ENCODE measurements at places on chromosomes 2 and 18.

GRCh38 chr18:36181898-36182506 lies 5.3 kb upstream of the MOCOS start:
- DNase-seq, result no peak

DNA sequence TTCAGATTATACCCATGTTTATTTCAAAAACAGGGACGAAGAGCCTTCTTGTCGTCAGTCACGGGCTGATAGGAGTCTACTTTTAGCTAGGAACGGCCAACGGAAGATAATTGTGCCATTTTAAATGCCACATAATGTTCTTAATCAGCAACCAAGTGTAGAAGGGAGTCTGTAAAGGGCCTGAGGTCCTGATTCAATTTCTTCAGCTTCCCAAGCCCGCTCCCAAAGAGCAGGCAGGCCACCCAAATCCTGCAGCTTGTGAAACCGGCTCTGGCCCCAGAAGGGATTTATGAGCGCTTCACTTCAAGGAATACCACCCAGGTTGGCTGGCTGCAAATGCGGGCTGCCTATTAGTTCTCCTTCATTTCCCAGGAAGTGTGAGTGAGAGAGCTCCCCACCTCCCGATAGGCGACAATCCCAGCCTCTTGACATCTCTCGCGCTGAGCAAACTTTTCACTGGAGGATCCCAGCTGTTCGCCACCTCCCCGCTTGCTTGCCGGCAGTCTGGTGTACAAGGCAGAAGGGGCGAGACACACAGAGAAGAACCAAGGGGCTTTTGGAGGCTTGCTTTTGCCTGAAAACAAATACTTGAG lies 272.9 kb downstream of the CDH20 start:
- no peak for DNase-seq

DNA sequence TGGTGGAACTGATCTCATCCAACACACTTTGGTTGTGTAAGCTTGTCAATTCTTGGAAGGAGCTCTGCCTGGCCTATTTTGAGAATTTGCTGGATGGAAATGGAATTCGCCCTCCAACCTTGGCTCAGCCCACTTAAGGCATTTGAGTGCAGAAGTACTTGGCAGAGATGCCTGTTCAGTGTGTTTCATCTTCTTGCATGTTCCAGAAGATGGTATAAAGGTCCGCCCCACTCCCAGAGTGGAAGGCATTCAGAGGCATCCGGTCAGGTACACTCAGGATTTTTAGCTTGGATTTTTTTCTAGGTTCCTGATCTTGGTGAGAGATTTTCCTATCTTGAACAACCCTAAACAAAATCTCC lies 61.3 kb upstream of the TXNDC2 start:
- DNase-seq, result no peak

DNA sequence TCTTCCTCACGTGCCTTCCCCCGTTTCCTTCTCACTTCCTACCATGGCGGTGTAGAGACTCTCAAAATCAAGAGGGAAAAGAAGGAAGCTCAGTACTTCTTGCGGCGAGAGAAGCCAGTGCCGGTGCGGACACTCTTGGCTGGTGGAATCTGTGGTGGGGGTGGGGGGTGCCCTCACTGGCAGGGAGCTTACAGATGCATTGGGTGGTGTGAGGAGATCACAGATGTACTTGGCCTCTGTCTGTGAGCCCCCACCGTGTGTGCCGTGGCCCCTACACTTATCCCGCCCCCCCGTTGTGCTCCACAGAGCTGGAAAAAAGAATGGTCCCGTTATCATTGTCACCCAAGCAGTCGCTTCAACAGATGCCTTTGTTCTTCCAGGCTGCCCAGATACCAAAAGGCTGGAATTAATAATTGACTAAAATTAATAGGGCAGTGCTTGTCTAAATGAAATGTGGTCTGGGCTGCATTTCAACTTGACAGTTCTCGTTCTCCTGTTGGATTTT lies 79.8 kb downstream of the VAPA start:
- DNase-seq, result no peak

GRCh38 chr2:62382122-62382521 lies 123.9 kb downstream of the TMEM17 start:
- no peak for DNase-seq

GRCh38 chr18:42892181-42892580 lies 223.3 kb downstream of the RIT2 start:
- DNase-seq, result no peak

DNA sequence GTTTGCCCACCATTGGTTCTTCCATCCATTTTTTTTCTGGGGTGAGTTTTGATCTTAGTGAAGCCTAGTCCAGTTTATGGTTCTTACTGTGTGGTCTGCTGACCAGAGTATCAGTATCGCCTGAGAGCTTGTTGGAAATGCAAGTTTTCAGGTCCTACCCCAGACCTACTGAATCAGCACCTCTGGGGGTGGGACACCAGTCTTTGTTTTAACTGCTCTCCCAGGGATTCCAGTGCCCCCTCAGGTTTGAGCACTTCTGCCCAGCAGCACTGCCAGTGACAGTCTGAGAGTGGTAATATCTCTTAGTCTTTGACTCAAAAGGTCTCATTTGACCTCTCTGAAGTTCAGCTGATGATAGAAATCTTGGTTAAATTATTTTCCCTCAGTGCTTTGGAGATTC lies 269.3 kb downstream of the ALPK2 start:
- DNase-seq, result no peak

DNA sequence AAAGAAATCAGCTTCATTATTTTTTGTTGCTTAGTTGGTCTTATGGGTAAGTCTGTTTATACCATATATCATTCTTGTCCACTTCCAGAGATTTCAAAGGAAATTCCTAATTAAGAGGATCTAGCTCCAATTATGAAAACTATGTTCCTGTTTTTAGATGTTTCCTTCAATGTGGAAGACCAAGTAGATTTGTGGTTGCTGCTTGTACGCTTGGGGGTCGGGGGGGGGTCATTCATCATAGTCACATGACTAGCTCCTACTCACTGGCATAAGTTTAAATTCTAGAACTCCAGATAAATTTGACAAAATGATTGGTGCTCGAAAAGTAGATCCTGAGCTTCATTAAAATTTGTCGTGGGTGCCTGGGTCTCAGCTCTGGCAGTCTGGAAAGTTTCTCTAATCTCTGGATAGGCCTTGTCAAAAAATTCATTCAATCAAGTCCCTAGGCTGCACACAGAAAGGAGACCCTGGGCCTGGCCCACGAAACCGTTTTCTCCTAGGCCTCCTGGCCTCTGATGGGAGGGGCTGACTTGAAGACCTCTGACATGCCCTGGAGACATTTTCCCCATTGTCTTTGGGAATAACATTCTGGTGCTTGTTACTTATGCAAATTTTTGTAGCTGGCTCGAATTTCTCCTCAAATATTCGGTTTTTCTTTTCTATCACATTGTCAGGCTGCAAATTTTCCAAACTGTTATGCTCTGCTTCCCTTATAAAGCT lies 62.5 kb downstream of the MEP1B start:
- no peak for DNase-seq

DNA sequence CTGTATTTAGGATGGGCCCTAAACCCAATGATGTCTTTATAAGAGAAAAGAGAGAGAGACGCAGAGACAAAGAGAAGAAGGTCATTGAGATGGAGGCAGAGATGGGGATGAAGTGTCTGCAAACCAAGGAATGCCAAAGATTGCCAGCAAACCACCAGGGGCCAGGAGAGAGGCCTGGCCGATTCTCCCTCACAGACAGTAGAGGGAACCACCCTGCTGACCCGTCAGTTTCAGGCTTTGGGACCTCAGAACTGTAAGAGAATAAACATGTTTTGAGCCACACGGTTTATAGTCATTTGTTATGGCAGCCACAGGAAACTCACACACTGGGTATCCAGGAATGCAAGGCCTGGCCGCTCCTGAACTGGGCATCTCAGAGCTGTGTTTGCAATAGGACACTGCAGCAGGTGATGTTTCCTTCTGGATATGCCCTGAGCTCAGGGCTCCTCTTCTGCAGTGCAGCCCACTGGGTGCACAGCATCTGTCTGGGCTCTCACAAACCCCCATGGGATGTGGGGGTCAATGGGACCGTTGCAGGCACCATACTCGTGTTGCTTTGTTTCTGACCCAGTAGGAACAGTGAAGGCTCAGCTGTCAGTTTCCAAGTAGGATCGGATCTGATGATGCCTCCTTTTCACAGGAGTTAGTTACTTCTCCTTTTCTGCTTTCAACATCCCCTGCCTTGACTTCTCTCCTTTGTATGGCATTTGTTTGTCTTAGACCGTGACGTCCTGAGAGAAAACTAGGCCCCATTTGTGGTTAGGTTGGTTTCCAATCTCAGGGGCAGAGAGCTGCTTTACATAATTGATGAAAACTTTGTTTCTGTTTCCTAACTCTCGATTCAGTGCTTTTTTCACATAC lies 20.8 kb downstream of the PTPN18 start:
- DNase-seq, result no peak

- no peak for DNase-seq
These were observed 198.3 kb upstream of the SLC35G4 start for GRCh38 chr18:11411048-11411447.

DNA sequence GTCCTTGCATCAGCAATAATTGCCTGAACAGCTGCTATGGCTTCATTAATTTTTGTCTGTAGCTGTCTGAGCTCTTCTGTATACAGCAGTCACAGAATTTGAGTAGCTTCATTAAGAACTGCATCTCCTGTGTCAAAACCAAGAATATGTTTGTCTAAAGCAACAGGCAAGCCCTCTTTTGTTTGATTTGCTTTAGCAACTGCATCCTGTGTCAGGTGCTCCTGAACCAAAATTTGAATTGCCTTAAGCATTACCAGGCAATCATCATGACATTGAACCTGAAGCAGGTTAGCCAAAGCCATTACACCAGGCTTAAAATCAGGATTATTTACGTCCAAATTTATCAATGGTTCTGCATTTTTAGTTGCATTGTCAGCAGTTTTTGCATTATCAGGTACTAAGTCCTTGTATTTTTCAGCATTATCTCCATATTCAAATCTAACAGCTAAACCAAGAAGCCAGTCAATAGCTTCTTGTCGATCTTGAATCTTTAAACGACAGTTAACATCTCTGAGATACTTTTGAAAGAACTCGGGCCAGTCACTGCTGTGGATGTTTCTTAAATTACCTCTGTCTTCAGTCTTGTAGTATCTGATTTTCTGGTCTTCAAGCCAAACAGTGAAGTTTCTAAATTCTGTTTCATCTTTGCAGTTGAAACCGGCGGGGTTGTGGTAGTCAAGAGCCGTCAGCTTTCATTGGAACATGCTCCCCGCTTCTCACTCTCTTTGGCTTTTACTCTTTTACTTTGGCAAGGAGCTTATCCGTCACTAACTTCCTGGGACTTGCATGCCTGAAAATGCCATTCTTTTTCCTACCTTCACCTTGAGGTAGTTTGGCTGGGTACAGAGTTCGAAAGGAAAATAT lies 42.2 kb downstream of the MERTK start:
- no peak for DNase-seq

GRCh38 chr18:3048820-3049349 lies 35.9 kb upstream of the LPIN2 start:
- no peak for DNase-seq

GRCh38 chr2:85199698-85200097 lies 66.5 kb downstream of the TCF7L1 start:
- DNase-seq, result no peak

DNA sequence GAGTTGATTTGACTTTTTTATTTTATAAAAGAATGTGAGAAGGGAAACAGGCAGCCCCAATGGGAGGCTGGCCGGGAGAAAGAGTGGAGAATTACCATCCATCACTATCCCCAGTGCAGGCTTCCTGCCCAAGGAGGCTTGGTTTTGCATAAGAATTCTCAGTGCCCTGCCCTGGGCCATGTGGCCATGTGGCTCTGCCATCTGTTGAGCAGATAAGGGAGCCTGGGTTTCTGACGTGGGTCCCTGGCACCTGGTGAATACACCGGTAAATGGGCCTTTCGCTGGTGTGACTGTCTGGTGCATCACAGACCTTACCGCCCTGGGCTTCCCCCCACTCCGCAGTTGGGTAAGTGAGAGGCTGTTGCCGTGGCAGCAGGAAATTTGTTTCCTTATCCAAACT lies 54.5 kb upstream of the TMEM163 start:
- DNase-seq, result no peak

DNA sequence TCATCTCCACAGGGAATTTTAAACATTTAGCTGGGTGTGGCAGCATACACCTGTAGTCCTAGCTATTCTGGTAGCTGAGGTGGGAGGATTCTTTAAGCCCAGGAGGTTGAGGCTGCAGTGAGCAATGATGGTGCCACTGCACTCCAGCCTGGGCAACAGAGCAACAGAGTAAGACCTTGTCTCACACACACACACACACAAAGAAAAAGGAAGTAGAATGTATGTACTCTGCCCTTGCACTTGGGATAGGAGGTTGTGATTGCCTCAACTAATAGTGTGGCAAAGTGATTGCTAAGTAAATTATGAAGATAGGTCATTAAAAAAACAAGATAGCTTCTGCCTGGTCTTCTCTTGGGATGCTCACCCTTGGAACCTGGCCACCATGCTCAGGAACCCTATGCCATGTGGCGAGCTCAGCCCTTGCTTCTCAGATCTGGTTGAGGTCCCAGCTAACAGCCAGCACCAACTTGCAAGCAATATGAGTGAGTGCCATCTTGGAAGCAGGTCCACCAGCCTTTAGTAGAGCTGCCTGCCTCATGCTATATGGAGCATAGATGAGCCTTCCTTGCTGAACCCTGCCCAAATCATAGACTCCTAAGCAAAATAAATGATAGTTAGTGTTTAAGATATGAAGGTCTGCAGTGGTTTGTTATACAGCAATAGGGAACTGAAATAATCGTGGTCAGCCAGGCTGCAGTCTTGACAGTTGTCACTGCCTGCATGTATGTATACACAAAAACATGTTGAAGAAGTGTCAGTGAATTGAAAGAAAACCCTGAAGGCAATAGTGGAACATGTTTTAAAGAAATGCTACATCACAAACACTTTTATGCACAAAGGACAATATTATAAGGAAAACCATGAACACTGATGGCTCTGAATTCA lies 30.1 kb upstream of the PNO1 start:
- no peak for DNase-seq

GRCh38 chr18:77755187-77755586 lies 505.5 kb downstream of the GALR1 start:
- no peak for DNase-seq

DNA sequence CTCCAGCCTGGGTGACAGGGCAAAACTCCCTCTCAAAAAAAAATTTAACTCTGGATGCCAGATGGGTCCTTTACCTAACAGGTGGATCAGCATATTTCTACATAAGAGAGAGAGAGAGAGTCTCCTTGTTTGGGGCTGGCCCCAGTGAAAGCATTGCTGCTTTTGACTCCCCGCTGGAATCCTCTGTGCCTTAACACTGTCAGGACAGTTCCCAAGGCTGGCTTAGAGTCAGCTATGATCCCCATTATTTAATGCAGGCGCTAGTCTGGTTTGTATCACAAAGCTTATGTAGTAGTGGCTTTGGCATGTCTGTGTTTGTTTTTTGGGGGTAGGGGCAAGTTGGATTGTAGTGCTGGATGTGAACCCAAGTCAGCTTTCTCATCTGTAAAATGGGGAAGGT lies 9.4 kb downstream of the INPP4A start:
- no peak for DNase-seq

DNA sequence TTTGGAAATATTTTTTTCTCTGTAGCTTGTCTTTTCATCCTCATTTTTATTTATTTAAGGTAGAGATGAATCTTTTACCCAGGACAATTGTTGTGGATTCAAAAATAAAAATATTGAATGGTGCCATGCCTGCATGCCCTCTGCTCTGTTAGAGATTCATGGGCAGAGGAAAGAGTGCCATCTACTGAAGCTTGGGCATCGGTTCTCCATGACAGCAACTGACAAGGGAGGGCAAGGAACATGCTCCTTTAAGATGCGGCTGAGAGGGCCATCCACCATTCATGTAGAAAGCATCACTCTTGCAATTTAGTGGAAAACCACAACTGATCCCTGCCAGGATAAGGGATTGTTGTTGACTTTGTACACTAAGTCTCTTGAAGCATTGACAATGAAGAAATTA lies 79.9 kb downstream of the PARD3B start:
- DNase-seq, result no peak

- DNase-seq, result no peak
These were observed 939.5 kb downstream of the ERBB4 start for GRCh38 chr2:211599146-211599545.
